Activated gamma-delta T cell treated with Interleukin-2 at 50 U/mL for 16 hours (primary cell): ENCODE measurements at places on chromosomes 7 and 10.
A peak's percentile ranks its signal among the peaks of the same experiment; 100 is the strongest.

- DNase-seq = no peak
Observed at GRCh38 chr7:27032839-27033238, 63.0 kb downstream of the HOXA1 start.

GRCh38 chr7:159027056-159027788 lies 117.4 kb downstream of the VIPR2 start:
- DNase-seq = no peak

DNA sequence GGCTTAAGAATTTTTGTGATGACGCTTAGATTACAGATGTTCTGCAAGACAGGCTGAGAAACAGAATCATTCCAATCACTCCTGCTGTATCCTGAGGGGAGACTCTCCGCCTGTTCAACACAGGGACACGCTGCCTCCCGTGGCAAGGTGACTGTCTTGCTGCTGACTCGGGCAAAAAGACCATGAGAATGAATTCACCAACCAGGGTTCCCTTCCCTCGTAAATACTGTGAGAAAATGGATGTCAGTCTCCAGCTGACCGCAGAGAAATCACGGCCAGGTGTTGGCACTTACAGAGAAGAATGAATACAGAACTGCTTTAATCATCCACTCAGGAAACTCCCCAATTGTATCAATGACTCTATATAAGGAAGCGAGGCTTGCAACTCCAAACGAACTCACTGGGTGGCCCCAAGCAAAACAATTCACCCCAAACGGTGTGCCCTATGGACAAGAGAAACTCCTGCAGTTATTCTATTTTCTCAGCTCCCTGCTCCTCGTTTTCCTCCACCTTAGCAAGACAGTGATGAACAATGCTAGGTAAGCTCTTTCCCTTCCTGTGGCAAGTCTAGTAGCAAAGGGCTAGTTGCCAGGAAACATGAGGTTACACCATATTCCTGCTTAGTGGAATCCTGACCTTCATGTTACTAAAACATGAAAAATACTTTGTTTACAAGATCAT lies 22.8 kb downstream of the GNA12 start:
- no peak for DNase-seq

GRCh38 chr10:63767138-63767801 lies 246.1 kb downstream of the REEP3 start:
- DNase-seq = no peak

DNA sequence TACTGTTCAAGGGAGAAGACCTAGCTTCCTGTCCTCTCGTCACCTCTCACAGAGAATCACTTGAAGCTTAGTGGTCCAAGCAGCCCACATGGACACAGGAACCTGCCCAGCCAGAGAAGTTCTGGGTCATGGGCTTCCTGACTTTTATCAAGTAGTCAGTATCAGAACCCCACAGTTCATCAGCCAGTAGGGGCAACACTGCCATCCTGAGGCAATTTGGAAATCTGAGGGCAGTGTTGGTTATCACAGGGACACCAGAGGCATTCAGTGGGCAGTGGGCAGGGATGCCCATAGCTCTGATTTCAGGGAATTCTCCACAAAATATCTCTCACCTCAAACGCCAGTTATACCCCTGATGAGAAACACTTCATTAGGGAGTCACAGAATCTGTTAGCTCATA lies 22.5 kb upstream of the MGAM2 start:
- no peak for DNase-seq

DNA sequence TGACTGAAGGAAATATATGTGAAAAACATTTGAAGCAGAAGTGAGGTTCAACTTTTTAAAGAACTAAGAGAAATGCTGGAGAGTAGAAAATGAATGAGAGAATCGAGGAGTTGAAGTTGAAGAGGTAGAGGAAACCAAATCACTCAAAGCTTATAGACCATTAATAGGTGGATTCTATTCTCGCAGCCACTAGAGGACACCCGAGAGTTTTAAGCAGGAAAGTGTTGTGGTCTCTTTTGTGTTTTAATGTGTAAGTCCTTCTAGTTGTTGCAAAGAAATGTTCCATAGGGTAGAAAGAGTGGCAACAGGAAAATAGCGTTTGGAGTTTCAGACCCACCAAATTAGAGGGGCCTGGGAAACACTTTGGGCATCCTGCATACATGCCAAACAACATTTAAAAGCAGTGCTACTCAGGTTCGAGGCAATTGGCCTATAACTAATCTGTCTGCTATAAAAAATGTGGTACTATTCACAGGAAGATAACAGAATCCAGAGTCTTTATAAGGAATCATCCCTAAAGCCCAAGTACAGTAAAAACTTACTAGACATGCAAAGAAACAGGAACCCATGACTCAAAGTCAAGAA lies 75.3 kb upstream of the TAS2R16 start:
- DNase-seq = no peak

DNA sequence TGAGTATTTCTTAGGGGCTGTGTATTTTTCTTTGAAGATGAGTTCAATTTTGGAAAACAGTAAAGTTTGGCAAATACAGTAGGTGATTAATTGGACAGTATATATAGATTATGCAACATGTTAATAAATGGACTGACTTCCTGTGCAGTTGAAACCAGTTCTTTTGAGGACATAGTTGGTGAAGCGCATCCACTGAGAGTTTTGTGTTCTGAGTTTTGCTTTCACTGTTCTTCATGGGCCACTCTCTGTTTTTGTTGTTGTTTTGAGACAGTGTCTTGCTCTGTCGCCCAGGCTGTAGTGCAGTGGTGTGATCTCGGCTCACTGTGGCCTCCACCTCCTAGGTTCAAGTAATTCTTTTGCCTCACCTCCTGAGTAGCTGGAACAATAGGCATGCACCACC lies 109.0 kb downstream of the SDHAF3 start:
- DNase-seq = no peak

GRCh38 chr7:100555701-100556100 lies 16.7 kb downstream of the AGFG2 start:
- DNase-seq = no peak

DNA sequence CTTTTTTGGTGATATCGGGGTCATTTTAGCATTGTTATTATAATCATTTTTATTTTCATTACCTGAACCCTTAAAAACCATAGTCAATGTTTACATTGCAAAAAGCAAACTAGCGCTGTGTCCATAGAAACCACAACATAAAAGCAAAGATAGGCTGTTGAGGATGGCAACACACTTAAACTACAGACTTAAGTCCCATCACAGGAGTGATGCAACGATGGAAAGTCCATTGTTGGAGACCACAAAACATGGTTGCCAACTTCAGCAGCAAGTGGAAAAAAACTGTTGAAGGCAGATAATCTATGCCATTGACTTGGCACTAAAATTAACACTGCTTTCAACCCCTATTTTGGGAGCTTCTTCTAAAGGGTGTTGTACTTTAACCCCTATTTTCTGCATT lies 398.8 kb upstream of the IGFBP3 start:
- no peak for DNase-seq

GRCh38 chr10:66828957-66829356 lies 96.9 kb upstream of the LRRTM3 start:
- no peak for DNase-seq

DNA sequence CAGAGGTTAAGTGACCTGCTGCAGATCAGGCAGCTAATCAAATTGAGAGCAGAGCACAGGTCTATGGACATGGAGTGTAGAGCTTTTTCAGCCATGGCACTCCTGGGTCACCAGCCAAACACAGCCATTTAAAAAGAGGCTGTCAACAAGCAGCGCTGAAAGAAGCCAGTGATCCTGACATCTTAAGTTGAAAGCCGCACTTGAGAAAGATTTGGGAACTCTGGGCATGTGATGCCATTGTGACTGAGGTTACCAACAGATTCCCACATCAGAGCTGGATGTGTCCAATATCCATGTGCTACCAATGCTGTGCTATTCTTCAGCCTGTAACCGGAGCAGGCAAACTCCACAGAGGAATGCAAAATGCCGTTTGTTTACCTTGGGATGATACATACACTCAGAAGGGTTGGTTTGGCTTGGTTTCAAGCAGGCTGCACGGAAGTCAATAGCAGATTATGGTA lies 56.2 kb upstream of the ABLIM1 start:
- no peak for DNase-seq

- DNase-seq = no peak
Observed at GRCh38 chr7:106643216-106644000, 17.6 kb downstream of the CCDC71L start.

GRCh38 chr10:35056686-35057085 lies 33.5 kb downstream of the CUL2 start:
- DNase-seq = no peak

DNA sequence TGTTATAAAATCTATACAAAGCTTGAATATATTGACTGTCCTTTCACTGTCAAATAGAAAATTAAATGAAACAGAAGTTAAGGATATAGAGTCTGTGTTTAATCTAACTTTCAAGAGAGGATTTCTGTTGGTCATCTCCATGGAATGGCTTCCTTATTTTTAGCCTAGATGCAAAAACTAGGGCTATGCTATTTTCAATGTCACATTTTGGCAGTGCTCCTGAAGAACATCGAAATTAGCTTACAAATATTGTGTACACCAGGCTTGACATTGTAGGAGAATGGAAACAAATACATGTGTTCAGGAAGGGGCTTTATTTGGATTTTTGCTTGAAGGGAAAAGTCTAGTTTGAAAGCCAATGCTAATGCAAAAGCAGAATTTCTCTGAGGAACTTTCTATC lies 295.4 kb downstream of the CDK14 start:
- no peak for DNase-seq

DNA sequence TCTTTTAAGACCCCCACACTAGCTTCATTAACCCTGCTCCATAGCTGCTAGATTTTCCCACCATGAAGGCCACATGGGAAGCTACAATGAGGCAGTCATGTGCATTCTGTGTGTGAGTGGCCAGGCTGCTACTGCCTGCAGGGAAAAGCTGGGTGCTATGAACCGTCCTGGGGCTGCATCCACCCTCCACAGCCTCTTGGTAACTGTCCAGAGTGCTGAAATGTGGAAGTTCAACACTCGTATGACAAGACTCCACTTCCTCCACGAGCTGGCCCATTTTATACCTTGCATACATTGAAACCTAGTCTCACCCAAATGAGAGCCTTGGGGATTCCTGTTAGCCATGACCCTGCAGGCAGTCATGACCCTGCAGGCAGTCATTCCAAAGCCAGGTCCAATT lies 59.4 kb downstream of the CUZD1 start:
- DNase-seq = no peak

DNA sequence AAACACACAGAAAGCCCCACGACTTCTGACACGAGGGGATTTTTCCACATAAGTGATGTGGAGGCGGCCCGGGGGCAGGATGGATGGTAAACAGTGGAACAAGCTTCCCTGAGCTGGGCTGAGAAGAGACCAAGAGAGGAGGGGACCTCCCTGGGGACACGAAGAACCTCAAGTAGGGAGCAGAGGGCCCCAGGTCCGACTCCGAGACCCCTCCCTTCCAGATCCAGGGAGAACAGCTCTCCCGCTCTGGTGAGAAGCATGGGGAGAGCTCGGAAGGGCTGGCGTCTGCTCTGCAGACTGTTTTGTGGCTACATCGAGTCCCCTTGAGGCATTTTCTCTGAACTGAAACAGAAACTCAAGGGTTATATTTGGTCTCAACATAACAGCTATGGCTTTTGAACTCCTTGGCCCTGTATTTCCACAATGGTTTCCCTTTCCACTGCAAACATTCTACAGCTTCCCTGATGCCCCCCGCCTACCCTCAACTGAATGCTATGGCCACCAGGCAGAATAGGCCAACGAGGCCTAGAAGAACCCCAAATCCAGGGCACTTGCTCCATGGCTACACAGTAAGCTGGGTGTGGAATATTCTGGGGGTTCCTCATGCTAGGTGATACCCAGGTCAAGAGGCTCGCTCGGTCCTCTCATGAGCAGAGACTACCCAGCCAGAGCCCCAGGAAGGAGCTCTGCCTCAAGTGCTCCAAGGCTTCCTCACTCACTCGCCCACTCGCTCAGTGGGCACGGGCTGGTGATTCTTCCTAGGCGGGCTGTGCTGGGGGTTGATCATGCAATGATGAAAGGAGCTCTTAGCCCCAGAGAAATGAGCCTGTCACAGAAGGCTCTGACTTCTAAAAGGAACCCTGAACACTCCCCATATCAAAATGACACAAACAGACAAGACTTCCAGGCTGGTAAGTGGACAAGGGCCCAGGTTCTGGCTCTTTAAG lies 47.5 kb downstream of the FAM53B start:
- DNase-seq = no peak

- no peak for DNase-seq
Observed at GRCh38 chr7:780081-780480, 52.2 kb upstream of the SUN1 start.

DNA sequence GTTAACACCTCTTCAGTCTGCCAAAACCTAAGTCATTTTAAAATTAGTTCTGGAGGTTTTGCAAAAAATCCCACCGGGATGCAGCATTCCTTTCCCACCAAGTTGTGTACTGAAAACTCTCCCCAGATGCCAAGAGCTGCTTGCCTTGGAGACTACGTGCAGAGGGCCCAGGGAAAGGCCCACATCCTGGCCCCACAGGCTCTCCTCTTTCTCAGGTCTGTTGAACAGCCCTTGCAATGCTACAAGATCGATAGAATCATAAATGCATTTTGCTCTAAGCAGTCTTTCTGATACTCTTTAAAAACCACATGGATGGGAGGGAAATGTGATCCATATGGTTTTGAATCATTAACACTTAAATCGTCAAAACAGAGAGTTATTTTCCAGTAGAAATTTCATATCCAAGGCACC lies 126.7 kb upstream of the ZMIZ1 start:
- DNase-seq = no peak

DNA sequence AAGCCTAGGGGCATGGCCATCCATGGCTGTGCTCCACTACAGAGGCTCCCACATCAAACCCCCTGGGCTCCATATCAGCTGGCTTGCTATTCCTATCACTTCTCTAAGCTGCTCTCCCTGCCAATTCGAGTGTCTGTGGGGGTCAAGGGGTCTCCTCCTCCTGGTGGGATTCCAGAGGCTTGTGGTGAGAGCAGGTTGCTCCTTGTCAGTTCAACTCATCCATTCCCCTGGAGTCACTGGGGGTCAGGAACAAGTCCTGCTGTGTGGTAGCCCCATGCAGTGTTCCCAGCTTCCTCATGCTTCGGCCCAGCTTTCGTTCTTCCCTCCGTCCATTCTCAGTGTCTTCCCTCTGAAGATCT lies 86.6 kb upstream of the UNC5B start:
- no peak for DNase-seq

DNA sequence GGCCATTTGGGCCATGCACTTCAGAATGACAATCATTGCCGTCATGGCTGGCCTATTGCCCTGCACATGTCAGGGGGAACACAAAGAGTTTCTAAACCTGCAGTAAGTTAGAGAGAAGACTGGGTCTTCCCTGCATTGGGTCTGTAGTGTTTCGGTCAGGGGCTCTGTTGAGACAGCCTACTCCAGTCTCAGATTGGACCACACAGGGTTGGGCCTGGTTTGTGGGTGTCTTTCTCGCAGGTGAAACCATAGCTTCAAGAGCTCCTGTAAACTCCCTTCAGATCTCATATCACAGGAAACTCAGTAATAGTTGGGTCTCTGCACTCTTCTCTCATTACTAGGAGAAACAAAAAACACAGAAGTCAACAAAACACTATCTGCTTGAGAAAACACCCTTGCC lies 7.3 kb upstream of the TARP start:
- no peak for DNase-seq

GRCh38 chr10:17206210-17206709 lies 4.8 kb upstream of the TRDMT1 start:
- peak; percentile 33 for DNase-seq

- DNase-seq = no peak
Observed at GRCh38 chr7:95376632-95377400, 19.4 kb downstream of the PON3 start.
